GM19239 (cell line): ENCODE measurements at places on chromosomes 1 and 21.
A peak's percentile ranks its signal among the peaks of the same experiment; 100 is the strongest.

GRCh38 chr21:44372616-44373015, 19.2 kb downstream of the TRPM2 start:
- no peak for DNase-seq

GRCh38 chr1:29123053-29123886, 433 bp downstream of the TMEM200B start:
- DNase-seq: no peak

DNA sequence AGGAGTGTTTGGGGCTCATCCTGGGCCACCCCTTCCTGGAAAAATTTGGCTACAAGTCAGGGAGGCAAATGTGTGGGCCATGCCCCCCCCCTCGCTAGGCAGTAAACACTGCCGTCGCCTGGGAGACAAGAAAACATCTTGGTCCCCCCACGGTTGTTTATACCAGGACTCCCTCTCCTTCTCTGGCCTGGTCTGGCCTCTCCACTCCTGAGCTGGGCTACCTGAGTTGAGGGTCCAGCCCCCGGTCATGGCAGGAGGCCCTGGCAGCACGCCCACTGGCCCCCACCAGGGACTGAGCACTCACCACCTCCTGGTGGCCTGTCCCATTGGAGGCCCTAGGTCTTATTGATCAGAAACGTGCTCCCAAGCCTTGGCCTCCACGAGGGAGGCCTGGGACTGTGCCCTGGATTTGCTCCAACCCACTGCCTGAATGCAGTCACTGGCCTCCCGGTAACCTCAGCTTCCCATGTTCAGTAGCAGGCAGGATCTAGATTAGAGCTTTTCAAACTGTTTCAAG, 15.8 kb downstream of the KCNQ4 start:
- no peak for DNase-seq

- no peak for DNase-seq
Measured at GRCh38 chr1:11499601-11500331, 20.8 kb downstream of the DISP3 start.

- DNase-seq: no peak
Measured at GRCh38 chr1:201310251-201310985, 27.1 kb downstream of the PKP1 start.

DNA sequence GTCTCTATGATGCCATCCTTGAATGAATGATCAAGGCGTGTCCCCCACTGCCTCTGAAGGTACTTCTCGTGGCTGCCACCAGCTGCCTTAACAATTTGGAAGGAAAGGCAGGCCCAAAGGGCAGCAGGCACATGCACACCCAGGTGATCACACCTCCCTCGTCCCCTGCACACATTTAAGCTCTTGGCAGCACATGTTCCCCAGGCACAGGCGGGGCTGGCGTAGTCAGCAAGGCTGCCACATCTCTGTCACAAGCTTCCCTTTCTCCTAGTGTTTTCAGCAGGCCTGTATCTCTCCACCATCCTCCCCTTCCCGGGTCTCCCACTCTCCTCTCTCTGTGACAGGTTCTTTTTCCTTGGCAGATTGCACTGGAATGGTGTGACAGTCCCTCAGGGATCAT, 111.9 kb downstream of the CACNA1E start:
- no peak for DNase-seq

DNA sequence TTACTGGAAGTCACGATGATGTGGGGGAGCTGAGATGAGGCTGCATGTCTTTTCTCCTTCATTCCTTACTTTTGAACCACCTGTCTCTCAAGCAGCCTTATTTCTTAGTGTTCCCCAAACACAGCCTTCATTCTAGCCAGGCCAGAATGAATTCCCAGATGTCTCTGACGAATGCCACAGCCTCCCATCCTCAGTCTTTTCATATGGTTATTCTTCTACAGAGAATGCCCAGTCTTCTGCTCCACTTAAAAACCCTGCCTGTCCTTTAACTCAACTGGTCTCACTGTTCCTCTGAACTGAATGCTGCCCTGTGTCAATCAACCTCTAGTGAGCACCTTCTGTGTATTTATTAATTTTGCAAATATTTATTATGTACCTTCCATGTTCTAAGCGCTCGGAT, 156.2 kb downstream of the PLA2G4A start:
- no peak for DNase-seq

DNA sequence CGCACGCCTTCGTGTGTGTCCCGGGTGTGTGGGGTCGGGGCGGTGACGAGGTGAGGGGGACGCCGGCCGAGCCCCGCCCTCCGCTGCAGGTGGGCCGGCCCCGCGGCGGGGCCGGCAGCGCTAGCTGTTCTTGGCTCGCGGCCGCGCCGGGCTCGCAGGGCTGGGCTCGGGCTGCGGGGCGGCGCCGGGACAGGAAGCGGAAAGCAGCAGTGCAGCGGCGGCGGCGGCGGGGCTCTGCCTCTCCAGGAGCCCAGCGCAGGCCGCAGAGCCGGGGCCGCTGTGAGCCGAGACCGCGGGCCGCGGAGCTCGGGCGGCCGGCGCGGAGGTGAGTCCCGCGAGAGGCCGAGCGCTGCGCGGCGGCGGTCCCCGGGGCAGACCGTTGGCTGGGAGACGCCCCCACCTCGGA, at the start of gene VANGL1:
TSS of gene VANGL1 (plus strand) at position 209 of the 406 bp plus-strand sequence. CDS start 9,444 bp downstream, outside the sequence.
- peak; percentile 65 for DNase-seq

- no peak for DNase-seq
Measured at GRCh38 chr1:178540646-178541045, 27.7 kb downstream of the TEX35 start.

GRCh38 chr1:91099746-91100621, 78.1 kb upstream of the ZNF644 start:
- DNase-seq: no peak

DNA sequence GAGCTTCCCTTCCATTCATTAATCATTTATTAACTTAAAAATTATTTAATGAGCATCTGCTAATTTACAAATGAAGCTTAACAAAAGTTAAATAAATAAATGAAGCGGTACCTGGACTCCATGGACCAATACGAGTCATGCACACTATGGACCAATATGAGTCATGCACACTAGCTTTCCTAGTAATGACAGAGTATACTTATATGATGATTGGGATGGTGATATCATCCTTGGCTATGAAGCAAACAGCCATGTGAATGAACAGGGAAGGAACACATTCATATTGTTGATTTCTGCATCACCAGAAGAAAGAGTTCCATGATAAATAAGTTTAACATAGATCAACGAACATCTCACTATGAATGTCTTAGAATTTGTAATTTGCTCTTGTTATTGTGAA, 109.9 kb downstream of the SPAG17 start:
- DNase-seq: no peak

- no peak for DNase-seq
Measured at GRCh38 chr1:47190509-47190855, 646 bp upstream of the PDZK1IP1 start.

- no peak for DNase-seq
Measured at GRCh38 chr1:30189818-30190500, 533.4 kb downstream of the MATN1 start.

- DNase-seq: no peak
Measured at GRCh38 chr1:78586572-78586971, 33.7 kb upstream of the IFI44L start.

DNA sequence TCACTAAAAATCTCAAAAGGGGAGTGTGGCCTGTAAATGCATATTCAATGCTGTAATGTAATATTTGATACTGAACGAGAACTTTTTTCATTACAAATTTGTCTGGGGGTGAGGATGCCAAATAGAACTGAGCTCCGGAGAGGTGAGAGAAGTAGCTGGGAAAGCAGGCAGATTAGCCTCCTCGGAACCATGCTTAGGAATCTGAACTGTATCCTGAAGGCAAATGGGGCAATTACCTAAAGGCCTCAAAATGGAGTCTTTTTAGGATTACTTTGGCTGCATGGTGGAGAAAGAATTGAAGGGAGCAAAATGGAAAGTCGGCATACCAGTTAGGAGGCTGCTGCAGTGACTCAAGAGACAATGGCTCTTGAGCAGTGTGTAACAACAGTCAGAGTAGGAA, 178.8 kb downstream of the CDC7 start:
- DNase-seq: no peak

GRCh38 chr1:9275567-9276034, 17.1 kb upstream of the SPSB1 start:
- DNase-seq: peak; percentile 79
